ENCODE measurements at places on chromosomes 11 and 22.

DNA sequence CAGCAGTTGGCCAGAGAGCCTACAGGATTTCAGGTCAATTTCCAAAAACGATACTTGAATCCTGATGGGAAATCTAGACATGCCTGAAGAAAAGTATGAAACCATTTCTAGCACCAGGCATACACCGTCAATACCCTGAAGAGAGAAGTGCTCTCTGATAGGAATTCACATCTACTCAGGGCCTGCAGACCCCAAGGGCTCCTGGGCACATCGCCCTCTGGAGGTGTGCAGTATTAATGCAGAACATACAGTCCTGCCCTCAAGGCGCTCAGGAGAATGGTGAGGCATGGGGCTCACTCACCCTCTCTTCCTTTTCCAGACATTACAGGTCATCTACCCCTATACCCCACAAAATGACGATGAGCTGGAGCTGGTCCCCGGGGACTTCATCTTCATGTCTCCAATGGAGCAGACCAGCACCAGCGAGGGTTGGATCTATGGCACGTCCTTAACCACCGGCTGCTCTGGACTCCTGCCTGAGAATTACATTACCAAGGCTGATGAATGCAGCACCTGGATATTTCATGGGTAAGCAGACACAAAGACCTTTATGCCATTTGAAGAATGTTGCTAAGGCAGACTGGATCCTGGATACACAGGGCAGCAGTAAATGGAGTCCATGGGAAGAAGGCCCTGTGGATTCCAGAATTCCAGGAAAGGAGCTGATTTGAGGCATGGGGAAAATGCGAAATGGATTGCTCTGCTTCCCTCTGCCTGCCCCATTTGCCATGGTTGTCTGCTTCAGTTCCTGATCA lies 49.3 kb upstream of the CRTAM start:
- DNase-seq, result no peak

GRCh38 chr11:45243967-45244366 lies 42.2 kb downstream of the SYT13 start:
- no peak for DNase-seq

DNA sequence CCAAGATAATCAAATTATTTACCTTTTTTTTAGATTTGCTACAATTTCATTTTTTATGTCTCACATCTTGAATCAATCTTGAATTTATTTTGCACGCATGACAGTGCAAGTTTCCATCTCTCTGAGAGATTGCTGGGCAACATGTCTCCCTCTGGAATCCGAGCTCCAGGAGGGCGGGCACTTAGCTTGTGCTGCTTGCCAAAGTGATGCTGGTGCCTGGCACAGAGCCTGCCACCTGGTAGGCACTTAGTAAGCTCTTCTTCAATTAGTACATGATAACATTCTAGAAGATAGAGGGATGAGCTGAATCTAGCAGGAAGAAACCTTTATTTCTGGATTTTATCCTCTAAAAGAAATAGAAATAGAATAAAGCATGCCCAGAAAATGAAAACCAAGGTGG lies 27.5 kb upstream of the OR9I1 start:
- DNase-seq, result no peak

DNA sequence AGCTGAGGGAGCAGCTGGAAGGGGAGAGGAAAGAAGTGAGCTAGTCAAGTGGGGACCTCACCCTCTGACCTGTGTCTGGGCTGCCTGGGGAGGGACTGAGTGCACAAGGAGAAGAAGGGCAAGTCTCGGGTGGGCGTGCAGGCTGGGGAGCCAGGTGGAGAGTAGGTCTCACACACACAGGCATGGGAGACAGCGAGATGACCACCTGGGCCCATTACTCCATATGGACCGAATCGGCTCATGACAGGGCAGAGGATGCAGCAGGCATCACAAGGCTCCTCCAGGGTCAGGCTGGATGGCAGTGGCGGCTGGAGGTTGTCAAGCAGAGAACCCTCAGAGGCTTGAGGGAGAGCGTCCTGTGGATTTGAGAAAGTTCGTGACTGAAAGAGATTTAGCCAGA lies 63.5 kb downstream of the CEP164 start:
- DNase-seq, result no peak

DNA sequence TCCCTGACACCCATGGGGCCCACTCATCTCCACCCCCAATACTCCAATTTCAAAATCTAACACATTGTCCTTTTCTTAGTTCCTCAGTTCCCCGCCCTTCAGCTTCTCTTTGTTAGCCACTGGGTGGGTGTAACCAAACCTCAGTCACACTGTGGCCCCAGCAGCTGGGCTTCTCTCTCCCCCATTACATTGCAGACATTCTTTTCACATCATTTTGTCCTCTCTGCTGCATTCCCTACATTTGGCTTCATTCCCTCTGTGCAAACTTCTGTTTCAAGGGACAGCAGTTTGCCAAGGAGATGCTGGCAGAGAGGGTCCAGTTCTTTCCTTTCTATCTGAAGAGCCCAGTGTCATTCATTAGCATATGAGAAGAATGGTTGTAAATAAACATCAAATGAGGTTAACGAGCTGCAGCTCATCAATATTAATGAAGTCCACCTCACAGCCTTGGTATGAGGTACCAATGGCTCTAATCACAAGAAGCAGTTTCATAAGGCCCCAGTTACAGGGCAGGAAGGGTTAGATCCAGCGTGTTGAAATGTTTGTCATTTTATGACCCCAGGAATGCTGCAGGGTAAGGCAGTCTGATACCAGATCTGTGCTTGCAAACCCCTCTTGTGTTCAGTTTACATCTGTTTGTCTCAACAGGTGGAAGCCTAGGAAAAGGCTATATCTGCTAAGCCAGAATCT lies 72.3 kb downstream of the ARFGAP2 start:
- no peak for DNase-seq

GRCh38 chr11:26949846-26950245 lies 44.1 kb upstream of the FIBIN start:
- no peak for DNase-seq

- no peak for DNase-seq
Measured at GRCh38 chr11:34996958-34997357, 80.5 kb downstream of the PDHX start.

DNA sequence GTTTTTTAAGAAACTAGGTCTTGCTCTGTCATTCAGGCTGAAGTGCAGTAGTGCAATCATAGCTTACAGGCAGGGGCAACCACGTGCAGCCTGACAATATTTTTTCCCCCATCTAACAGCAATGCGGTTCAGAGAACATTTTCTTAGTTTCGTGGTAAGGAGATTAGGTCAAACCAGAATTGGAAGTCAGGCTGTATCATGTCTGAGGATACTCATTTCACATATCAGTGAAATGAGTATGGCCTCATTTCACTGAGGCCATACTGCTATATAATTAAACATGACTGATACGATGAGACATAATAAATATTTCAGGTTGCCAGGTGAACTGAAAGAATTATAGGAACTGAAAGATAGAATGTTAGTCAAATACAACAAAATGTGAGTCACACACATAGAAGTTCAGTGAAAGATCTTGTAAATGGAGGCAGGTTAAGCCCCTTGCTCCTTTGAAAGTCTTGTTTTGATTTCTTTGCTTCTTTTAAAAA lies 32.5 kb upstream of the IZUMO1R start:
- DNase-seq, result no peak

DNA sequence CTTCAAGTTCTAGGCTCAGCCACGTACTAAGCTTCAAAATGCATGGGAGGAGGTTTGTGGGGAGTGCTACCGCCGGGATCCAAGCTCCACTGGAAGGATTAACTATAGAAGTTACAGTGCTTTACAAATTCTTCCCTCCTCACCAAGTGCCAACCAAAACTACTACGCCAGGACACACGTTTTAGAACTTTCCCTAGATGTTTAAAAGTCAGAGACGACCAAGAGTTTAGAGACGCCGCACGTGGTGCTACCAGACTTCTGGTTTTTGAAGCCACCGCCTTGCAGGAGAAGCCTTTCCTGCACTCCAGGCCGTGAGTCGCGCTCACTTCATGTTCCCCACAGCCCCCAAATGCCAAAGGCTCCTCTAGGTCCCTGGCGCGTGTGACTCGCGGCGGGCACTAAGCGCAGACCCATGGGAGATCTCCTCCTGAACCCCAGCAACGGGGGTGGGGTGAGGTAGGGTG lies 734 bp downstream of the SNU13 start:
- DNase-seq, result peak; percentile 64

DNA sequence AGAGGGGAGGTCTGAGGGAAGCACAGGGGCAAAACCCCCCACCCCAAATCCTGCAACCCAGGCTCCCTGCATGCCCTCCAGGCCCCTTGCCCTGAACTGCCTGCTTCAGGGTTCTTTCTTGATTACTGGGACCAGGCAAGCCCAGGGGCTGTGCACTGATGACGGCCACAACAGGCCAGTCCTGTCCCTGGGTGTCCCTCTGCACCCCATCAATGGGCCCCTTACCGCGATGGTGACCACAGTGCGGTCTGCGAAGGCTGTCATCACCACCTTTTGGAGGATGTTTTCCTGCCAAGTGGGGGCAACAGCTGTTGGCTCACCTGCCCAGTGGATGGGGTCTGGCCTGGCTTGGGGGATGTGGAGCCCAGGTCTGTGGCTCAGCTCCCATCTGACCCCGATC lies 5.0 kb upstream of the KCNJ11 start:
- DNase-seq, result no peak

DNA sequence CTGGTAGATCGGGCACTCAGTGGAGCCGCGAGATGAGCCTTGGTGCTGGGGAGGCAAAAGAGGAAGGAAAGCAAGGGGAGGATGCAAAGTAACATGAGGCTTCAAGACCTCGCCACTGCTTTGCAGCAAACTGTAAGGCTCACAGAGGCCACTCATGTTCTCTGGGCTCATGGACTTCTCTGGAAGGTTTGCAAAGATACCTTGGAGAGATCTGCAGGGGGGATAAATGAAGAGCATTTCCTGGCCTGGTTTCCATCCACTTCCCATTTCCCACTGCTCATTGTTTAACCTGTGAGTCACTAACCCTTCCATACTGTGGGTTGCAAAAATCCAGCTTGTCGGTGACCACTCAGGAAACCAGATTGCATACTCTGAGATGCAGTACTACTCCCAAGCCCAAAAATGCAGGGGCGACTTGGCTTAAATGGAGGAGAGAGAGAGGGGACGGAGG lies 38.5 kb downstream of the OSBP2 start:
- peak; percentile 67 for DNase-seq

DNA sequence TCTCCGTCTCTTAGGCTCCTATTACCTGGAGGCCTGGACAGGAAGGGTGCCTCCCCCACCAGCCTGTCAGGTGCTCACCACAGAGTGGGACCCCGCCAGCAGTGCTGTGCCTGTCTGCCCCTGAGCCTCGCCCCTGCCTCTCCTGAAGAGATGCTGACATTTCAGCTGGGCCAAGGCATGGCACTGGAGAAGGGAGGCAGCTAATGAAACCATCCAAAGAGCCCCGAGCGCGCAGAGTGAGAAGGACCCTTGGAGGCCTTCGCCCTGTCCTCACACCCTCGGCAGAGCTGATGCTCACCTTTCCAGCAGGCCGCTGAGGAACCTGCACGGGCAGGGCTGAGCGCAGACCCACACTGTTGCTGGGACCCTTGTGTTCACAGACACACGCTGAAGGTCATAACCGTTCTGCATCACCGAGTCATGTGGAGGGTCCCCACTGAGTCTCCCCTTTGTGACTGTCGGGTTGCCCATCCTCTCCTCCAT lies 2.1 kb upstream of the LRFN4 start:
- no peak for DNase-seq

DNA sequence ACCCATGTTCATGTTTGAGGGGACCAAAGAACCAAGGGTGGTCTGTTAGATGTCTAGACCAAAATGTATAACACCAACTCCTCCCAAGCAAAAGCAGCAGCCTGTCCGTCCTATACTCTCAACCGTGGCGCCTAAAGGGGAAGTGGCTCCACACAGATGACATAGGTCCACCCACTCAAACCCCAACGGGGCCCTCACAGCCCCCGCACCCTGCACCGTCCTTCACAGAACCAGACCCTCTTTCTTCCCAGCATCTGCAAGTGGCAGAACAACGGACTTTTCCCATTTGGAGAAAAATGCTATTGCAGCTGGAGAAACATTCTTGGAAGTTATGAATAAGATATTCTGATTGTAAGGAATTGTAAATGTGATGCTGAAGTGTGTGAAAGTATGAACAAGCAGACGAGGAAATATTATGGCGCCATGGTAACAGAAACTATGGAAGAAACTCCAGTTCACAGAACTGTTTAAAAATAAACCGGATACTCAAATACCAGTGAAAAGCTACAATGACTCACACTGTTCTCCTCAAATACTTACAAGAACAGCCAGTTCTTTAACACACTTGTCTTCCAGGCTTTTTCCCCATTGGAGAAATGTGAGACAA lies 76.5 kb upstream of the ARFGAP3 start:
- peak; percentile 86 for DNase-seq

Measured in KBM-7 (cell line).